ENCODE measurements at places on chromosomes 2 and 18. TPM values are rescaled to one million over a fixed set of nuclear protein-coding genes. Genes with fewer than 3 reads are reported as not detected.

DNA sequence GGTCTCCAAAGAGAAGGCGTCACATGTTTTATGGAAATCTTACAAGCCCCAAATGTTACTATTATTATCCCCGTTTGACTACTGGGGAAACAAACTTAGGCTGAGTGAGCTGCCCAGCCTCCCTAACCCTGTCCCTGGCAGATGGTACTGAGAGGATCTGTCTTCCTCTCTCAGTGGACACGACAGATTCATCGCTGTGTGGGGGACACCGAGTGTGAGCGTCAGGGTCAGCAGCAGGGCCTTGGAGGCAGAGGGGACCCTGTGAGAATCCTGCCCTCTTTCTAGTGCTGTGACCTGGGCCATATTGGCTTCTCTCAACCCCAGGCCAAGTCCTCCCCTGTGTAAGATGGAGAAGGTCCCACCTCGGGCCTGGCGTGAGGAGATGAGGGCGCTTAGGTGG lies 27.1 kb upstream of the SMAD7 start:
- DNase-seq = no peak

GRCh38 chr2:66481100-66481549 lies 46.2 kb downstream of the MEIS1 start:
- DNase-seq = no peak

GRCh38 chr2:8138923-8139667 lies 542.8 kb upstream of the ID2 start:
- no peak for DNase-seq

- DNase-seq = no peak
Measured at GRCh38 chr18:23144640-23145039, 9.4 kb downstream of the CABLES1 start.

GRCh38 chr2:149104221-149104620 lies 65.7 kb downstream of the LYPD6B start:
- DNase-seq = no peak

DNA sequence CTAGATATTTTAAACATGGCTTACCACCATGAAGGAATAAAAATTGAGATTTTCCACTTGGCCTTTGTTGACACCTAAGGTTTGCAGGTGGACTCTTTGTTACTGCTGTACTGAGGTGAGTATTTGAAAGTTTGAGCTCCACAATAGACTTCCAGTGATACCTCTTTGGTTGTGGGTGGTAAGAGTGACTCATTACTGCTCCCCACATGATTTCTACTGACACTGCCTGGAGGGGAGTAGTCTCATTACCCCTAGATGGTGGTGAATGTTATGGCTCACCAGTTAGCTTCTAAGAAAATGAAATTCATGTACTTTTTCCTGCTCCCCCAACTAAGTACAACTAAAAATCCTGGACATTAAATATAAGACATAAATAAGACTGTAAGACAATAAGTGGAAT lies 1183.1 kb upstream of the TMEFF2 start:
- DNase-seq = no peak

DNA sequence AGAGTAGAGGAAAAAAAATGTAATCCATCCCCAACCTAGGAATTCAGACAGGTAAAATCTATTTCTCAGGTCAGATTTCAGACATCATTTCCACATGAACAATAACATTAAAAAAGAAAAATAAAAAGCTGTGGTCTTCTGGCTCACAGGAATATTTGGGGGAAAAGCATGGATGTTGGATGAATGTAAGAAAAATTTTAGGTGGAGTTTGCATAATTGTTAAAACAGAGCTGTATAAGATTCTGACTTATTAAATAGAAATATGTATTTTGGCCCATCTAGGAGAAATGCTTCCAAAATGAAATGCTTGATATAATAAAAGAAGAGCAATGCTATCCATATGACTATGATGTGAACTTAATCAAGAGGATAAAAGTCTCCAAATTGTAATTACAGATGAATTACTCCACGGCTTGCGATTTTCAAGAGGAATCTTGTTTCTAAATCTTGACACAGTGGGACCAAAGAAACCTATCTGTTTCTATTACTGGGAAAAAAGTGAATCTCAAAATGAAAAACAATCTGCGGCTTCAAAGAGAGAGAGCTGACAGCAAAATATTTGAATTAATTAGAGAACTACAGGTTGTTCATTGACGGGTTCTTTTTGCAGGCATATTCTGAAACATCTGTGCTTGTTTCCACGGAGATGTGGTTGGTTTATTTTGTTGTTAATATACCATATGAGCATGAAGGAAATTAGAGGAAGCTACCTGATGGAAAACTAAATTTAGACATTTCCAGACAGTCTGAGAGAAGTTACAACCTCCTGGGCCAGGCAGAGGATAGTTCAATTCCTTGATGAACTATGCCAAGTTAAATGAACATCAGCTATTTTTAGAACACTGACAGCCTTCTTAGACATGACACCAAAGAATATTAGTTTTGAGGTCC lies 468.7 kb downstream of the PID1 start:
- no peak for DNase-seq

The TSHZ1 gene
- total RNA-seq = 13.3 TPM

The AQP12A gene
- total RNA-seq = not detected
